ENCODE measurements at places on chromosomes 1 and 21. TPM values are rescaled to one million over a fixed set of nuclear protein-coding genes. Genes with fewer than 3 reads are reported as not detected.

DNA sequence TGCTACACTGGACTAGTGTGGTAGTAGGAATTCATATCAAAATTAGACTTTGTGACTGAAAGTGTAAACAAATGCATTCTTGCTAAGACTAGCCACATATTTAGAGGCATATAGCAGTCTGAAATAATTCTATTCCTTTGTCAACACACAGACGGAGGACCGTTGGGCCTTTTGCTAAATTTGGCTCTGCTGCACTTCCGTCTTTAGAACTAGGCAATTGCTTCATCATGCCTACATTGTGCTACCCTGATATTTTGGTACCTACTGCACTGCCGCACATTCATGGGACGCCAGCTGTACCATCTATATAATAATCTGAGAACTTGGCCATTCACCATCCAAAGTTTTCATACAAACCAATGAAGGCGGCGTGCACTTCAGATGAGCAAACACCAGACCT is 346.8 kb downstream of the KIF26B start:
- DNase-seq, result no peak

DNA sequence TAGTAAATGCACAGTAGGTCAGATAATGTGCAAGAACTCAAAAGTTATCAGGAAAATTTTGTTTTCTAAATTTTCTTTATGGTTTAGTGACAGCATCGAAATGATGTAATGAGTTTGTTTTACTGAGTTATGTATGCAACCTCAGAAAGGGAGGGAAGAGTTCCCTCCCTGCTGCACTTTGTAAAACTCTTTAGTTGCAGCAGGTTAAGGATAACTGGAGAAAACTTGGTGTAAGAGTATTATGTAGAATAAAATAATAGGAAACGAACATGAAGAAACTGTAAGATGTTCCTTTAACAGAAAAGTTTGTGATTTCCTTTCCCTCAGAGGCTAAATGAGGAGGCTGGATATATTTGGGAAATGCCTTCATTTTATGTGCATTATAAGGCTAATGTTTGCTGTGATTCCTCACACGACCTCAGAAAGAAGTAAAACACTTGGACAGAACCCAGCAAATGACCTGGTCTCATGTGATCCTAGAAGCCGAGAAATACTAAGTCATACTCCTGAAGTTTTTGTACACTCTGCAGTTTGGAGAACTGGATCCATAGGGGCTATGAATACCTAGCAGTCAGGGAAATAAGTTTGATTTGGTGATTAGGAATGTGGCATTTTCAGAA is 35.4 kb downstream of the ADGRL2 start:
- DNase-seq, result no peak

DNA sequence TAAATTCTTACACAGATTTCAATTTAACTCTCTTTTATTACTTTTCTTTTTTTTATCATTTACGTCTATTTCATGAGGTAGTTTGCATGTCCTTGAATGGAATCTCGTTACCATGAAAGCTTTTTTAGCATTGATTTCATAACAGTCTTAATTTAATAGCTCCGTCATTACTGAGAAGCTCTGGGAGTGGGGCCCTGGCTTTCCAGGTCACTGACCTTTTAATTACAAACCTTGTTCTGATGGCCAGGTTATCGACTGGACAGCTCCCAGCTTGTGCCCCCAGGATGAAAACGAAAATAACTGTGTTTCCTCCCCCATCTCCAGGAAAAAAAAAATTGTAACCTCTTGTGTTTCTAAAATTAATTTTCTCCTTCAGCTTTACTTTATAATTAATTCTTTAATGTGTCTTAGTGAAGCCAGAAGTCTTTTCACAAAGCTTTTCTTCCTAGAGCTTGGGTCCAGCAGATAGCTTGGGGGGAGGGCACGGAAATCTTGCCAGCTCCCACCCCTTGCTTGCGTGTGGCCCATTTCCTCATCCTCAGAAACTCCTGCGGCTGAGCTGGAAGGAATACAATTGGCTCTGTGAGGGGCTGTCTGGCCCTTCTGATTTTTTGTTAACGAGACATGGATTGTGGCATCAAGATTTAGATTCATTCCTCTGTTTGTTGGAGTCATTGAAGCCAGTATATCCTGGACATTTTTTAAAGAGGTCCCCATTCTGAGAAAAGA is 65.7 kb downstream of the PEX14 start:
- no peak for DNase-seq

DNA sequence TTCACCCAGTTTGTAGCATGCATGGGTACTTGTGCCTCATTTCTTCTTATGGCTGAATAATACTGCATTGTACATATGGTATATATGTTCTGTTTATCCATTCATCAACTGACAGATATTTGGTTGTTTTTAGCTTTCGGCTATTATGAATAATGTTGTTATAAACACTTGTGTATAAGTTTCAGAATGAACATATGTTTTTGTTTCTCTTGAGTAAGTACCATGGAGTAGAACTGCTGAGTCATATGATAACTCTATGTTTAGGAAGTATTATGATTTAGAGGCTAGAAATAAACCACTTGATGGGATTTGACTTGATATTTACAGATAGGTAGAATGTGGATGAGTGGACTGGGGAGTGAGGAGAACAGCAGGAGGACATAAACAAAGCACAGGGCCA is 48.6 kb downstream of the WNT2B start:
- DNase-seq, result no peak

- DNase-seq, result no peak
Measured at GRCh38 chr21:39527067-39527595, 75.4 kb downstream of the SH3BGR start.

DNA sequence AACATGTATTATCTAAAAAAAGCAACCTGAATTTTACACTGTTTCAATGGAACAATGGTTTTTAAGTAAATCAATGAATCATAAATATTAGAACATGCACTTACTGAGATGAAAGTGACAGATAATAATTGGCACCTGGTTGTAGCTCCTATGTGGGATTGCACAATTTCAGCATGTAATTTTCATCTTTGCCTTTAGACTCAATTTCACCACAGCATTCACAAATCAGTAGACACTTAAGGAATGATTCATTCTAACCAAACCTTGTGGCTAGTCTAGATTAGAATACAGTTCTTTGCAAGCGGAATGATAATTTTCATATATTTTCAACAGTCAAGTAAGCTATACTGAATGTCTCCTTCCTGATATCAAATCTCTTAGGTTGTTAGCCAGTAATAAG is 853.4 kb downstream of the KCNT2 start:
- no peak for DNase-seq

- no peak for DNase-seq
Measured at GRCh38 chr1:183080406-183080805, 57.2 kb downstream of the LAMC1 start.

GRCh38 chr1:228463559-228464455 is 23.4 kb upstream of the RNF187 start:
- peak; percentile 58 for DNase-seq

DNA sequence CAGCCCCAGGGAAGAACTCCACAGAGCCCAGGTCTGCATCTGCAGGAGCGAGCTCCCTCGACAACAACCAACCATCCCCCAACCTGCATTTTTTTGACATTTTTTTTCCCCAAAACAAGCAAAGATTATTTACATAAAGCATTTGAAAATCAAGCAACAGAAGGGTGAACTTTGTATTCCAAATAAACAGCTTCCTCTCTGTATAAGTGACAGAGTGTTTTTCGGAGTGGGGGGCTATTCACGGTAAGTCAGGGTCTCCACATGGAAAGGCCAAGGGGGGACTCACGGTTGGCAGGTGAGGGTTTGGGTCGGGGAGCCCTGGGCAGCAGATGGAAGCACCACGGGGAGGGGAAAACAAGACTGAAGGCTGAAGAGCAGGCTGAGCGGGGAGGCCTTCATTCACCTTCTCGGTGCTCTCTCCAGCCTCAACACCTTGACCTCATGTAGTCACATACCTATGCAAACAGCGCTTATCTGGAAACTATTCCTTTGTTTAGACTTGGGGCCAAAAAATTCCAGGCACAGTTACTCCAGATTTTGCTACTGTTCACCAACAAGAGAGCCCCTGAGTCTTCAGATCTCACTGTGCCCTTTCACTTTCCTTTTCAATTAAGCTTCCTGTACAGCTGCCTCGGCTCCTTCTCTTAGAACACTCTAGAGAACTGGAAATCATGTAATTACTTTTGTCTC is 27.6 kb downstream of the C2CD2 start:
- DNase-seq, result peak; percentile 68

DNA sequence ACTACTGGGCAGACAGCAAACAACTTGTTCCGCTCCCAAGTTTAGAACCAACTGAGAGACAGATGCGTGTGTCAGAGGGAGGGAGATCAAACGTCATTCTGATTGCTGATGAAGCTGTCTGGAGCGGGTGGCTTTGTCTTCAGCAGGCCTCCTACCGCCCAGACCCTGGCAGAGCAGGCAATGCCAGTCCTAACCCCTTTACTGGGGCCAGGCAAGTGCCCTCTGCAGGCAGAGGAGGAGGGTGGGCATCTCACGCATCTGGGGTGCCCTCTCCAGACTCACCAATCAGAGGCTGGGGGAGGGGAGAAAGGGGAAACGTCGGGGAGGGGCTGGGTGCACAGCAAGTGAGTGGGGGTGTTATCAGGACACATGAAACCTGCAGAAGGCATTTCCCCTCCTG is 126.6 kb downstream of the ACTL8 start:
- no peak for DNase-seq

DNA sequence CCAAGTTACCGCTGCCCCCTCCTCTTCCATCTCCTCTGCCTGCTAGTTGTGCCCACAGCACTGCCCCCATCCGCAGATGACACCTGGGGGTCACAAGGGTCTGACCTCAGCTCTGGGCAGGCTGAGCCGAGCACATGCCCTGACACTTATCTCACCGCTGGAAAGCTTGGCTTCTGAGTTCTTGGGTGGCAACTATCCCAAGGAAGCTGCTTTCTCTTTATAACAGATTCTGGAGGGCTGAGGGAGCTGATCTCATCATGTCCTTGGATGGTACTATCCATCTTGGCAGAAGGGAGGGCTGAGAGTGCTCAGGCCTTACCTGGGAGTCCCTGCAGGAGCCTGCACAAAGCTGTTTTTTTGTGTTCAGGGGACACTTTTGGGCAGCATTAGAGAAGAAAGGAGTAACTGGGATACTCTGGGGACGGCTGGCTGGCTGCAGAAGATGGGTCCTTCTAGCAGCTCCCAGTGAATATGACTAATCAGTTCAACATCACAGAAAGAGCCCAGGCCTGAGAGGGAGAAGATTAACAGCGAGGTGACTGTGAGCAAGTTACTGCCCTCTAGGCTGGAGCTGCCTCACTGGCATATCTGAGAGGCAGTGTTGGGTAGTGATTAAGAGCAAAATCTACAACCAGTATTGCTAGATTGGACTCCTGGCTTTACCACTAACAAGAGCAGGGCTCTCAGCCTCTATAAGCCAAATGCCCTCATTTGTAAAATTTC is 71.6 kb downstream of the PLXNA2 start:
- DNase-seq, result no peak

DNA sequence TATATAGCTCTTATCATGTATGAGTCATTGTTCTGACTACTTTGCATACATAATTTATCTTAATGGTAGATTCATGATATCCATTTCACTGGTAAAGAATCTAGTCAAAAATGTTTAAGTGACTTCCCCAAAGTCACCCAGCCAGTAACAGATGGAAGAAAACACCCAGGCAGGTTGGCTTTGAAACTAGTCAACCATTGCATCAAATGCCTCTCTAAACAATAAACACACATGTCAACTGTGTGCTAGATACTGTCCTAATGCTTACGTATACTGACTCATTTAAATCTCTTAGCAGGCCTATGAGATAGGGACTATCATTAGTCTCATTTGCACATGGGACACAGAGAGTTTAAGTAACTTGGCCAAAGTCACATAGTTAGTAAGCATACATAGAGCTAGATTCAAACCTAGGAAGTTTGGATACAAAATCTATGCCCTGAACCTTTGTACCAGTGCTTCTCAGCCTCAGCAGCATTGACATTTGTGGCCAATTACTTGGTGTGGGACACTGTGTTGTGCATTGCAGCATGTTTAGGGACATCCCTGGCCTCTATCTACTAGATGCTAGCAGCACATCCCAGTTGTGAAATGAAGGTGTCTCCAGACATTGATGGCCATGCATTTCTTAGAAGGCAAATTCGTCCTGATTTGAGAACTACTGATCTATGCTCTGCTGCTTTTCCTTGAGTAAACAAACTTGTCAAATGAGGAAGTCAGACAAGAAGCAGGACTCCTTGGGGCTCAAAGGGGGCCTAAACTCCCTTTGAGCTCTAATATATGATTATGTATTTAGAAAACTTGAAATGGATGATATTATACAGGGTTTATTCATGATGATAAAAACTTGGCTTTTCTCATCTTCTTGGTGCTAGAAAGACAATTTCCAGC is 316.3 kb downstream of the KCNH1 start:
- DNase-seq, result no peak

GRCh38 chr1:211713231-211713630 is 37.8 kb upstream of the NEK2 start:
- no peak for DNase-seq

DNA sequence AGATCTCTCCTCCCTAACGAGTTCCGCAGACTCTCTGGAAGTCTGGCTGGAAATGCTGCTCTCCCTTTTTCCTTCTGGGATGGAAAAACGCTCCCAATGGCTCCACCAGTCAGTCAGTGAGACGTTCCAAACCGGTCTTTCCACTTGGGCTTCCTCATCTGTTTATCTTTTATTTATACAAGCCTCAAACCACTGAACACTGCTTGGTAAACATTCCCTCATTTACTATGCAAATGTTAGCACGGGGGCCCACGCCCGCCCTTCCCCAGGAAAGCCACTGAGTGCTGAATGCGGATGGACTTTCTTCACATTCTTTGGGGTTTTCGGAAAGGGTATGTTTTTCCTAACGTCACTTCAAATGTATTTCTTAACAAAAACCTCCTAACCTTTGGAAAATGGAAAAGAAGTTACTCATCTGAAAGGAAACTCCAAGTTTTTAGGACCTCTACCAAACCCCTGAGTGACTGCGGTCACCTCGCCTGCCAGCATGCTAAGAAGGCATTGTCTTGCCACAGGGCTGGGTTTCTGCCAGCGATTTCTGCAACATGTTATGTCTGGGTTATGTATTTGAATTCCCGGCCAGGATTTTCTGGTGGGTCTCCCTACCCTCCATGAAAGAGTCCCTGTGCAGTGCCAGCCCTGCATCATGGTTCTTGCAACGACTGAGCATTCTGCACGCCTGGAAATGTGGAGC is 14.0 kb upstream of the UMODL1 start:
- no peak for DNase-seq

- DNase-seq, result no peak
Measured at GRCh38 chr1:55329091-55329490, 113.9 kb upstream of the USP24 start.

- no peak for DNase-seq
Measured at GRCh38 chr21:43343992-43344886, 82.7 kb downstream of the SIK1 start.

GRCh38 chr1:160664573-160665051 is 17.8 kb upstream of the SLAMF1 start:
- no peak for DNase-seq

GRCh38 chr1:244021427-244021826 is 29.7 kb upstream of the ZBTB18 start:
- DNase-seq, result no peak

GRCh38 chr1:145879775-145880174 is 5.9 kb downstream of the ANKRD35 start:
- peak; percentile 41 for DNase-seq

- DNase-seq, result peak; percentile 24
Measured at GRCh38 chr1:23081376-23081775, 62.1 kb downstream of the KDM1A start.

The SFN gene
- total RNA-seq, result 0.54 TPM

The CR1L gene
- total RNA-seq, result under 0.01 TPM

The MNDA gene
- total RNA-seq, result 1.1 TPM

The TMPRSS2 gene
- not detected for total RNA-seq

The LMX1A gene
- not detected for total RNA-seq

The LCE2C gene
- total RNA-seq, result not detected

The TBX19 gene
- total RNA-seq, result 1.3 TPM

The KCND3 gene
- under 0.01 TPM for total RNA-seq

The PER3 gene
- total RNA-seq, result 2.2 TPM

The IFI44 gene
- total RNA-seq, result 24.5 TPM

The GPR3 gene
- 4.3 TPM for total RNA-seq

The RPS27 gene
- total RNA-seq, result 2,372 TPM

The TCHH gene
- under 0.01 TPM for total RNA-seq

Measured in hematopoietic multipotent progenitor cell (in vitro differentiated cells).